ENCODE measurements at places on chromosomes 16 and 17.

GRCh38 chr16:68369697-68370580 is 59.1 kb downstream of the PRMT7 start:
- no peak for DNase-seq

DNA sequence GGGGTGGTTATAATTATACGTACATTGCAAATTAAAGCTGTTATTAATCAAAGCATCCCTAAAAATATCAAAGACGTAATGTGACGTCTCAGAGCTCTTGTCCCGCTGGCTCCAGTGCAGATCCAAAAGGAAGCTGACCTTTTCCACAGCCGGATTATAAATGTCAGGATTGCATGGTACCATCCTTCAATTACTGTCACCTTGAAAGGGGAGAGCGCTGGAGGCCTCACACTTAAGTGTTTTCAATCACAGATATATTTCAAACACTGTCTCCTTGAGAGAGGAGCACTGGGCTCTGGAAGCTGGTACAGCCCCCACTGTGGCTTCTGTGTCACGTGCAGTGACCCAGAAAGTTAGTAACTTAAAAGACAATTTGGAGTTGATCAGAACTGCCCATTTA is 94.2 kb downstream of the AIPL1 start:
- DNase-seq, result no peak

- no peak for DNase-seq
These were observed 105.9 kb downstream of the ZFHX3 start for GRCh38 chr16:72942021-72942420.

DNA sequence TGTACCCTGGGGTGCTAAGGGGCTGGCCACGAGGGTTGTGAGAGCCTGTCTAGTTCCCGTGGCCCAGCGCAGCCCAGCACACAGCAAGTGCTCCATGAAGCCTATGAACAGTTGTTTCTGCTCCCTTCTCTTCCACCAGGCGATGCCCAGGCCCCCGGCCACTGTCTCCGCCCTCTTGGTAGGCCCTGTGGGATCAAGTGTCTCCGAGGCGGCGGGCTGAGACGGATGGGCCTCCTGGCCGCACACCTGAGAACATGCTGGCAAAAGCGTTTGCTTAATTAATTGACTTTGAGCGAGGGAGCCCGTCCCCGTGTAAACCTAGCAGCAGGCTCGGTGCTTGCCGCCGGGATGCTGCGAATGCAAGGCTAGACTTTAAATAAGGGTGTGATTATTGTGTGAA is 129.7 kb upstream of the GSE1 start:
- DNase-seq, result no peak

GRCh38 chr17:36544044-36544306 is 744 bp upstream of the GGNBP2 start:
- no peak for DNase-seq

DNA sequence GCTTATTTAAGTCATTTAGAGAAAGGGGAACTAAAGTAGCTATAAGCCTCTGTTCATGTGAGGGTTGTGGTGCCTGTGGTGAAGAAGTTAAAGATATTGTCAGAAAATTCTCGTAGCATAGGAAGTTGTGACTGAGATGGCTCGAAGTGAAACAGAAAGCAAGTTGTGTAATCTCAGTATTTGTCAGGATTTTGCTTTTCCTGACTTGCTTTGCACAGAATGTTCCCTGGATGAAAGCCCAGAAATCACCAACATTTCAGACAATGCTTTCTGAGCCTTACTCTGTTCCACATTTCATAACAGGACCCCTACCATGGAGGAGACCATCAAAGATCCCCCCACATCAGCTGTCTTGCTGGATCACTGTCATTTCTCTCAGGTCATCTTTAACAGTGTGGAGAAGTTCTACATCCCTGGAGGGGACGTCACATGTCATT is 10.6 kb downstream of the CALCOCO2 start:
- DNase-seq, result no peak

Data from non-pigmented ciliary epithelial cell (primary cell).